ENCODE measurements at places on chromosomes 3 and 15.

DNA sequence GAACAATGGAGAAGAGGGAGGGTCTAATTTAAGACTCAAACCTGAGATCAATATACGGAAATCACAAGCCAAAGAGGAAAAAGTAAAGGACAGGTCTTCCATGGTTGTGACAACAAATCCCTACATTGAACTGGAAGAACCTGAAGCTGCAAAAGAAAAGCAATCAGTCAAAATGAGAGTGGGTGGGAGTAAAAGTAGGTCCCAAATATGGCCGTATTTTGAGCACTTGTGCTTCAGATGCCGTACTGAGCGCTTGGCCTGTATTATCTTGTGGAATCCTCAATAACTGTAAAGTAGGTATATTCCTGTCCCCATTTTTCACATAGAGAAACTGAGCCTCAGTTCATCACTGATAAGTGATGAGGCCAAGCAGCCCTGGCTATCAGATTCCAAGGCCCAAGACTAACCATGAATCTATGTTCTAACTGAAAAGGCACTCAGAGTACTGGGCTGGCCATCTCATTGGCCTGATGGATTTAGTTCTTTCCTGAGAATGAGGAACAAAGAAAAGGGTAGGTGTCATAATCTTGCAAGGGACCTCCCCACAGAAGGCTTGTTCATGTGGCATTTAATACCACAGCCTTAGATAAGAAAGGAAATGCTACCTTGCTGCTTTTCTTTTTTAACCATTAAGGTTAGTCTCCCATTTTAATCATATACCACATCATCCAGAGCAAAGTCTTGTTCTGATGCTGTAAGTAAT lies 52.5 kb downstream of the LRRN1 start:
- DNase-seq, result no peak

DNA sequence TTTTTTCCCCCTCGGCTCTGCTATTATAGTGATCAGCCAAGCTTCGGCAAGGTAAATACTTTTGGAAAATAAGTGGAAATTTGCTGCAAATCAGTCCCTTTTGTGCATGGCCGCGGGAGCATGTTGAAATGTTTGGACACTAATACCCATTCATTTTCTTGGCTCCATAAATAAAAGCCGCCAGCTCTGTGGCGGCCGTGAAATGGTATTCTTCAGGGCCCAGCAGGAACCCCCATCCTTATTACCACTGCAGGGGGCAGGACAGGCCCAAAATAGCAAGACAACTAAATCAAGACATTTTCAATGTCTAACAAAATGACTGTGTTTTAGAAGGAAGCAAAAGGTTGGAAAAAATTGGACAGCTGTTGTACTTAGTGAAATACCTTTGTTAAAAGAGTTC lies 362.3 kb downstream of the NR2F2 start:
- DNase-seq, result no peak

DNA sequence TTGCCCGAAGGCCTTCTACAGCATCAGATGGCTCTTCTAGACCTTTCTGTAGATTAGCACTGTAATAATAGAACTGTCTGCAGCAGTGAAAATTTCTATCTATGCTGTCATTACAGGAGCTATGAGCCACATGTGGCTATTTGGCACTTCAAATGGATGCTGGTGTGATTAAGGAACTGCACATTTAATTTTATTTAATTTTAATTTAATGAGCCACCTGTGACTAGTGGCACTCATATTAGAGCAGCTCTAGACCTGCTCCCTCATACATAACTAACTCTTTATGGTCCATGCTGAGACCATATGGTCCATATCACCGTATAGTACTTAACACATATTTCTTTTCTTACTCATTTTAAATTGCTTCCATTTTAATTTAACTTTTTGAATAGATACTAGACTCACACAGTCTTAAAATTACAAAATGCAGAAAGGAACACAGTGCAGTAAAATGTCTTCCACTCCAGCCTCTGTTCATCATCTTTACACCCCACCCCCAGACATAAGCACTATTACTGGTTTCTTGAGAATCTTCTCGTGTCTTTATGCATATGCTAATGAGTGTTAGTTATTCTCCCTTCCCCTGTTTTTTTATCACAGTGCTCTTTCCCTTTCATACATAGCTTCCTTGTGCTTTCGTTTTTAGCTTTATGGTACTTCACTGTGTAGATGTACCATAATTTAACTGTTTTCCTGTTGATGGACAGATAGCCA lies 9.6 kb downstream of the LSM3 start:
- no peak for DNase-seq

DNA sequence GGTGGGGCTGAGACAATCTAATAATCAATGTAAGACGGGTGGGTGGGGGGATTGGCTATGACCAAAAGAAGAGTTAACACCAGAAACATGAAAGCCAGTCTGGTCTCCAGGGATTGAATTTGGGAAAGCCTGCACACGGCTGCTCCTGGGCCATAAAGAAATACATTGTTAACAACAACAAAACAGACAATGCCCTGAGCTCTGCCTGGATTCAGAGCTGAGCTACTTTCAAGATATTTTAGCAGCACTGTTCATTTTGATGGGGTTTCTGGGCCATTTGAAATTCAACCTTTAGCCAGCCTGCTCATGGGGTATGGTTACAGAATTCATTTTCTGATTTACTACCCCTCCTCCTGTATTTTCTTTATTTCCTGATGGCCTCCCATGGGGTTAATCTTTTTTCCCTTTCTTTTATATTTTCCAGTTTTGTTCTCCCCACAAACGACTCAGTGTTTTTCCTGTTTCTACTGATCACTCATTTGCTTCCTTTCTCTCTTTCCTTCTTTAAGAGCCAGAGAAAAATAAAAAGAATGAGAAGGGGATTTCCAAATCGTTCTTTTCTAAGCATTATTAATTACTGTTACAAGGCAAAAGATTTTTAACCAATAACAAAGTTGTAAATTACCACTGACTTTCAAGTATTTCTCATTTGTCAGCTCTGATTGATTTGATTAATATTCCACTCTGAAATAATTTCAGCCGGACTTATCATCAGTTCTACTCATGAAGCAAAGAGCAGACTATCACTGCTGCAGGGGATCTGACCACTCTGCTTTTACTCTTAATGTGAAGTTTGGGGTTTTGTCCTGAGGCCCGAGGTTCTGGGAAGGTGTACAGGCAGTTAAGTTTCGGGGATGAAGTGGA lies 19.6 kb downstream of the NR2F2 start:
- no peak for DNase-seq

DNA sequence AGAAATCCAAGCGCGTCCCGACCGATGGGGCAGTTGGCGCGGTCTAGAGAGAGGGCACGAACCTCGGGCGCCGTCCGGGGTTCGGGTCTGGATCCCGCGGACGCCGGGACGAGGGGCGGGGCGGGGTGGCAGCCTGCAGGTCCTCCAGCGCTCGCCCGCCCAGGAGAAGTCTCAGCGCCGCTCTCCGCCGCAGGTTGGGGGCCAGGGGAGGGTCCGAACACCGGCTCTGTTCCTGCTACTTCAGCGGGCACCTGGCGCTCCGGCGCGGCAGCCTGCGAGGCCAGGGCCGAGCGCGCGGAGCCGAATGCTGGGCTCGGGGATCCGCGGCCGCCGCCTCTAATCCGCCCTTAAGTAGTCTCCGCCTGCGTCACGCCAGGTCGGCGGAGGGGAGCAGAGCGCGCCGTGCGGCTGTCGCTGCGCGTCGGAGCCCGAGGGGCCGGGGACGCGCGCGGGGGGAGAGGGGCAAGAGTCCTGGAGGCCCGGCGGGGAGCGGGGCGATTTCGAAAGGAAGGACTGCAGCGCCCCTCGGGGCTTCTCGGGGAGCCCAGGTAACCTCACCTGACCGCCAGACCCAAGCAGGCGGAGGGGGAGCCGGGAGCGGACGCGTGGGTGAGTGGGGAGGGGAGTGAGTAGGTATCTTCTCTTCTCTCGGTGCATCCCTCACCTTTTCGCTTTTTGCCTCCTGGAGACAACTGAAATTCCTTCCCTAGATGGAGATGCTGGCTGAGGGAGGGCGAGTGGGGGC lies at the start of gene GJD2:
TSS of gene GJD2 (minus strand) at position 325 of the 745 bp plus-strand sequence. CDS start 510 bp downstream, outside the sequence.
- no peak for DNase-seq

Measured in CD4-positive, alpha-beta T cell treated with Interleukin-15 for 4 hours (primary cell).